ENCODE measurements at places on chromosomes 5 and 9. TPM values are rescaled to one million over a fixed set of nuclear protein-coding genes. Genes with fewer than 3 reads are reported as not detected.

Gene FOXD4L5
- 0.24 TPM for total RNA-seq

Gene PPP3R2
- total RNA-seq, result 3.6 TPM

Gene COL5A1
- total RNA-seq, result 1,367 TPM

- DNase-seq, result peak; percentile 24
Measured at GRCh38 chr9:125763394-125763801, 16.2 kb downstream of the PBX3 start.

GRCh38 chr5:95605786-95606185 lies 14.1 kb upstream of the GPR150 start:
- DNase-seq, result peak; percentile 17

GRCh38 chr5:175472378-175472777 lies 6.0 kb upstream of the SFXN1 start:
- no peak for DNase-seq

GRCh38 chr9:21060919-21061561 lies 16.7 kb downstream of the IFNB1 start:
- no peak for DNase-seq

DNA sequence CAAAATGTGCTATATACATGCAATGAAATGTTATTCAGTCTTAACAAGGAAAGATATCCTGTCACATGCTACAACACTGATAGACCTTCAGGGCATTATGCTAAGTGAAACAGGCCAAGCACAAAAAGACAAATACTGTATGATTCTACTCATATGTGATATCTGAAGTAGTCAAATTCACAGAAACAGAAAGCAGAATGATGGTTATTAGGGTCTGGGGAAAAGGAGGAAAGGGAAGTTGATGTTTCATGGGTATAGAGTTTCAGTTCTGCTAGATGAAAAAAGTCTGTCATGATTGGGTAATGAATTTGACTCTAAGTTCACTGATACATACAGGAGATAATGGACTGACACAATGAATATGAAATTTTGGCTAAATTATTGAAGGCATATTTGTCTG lies 11.2 kb upstream of the RIC1 start:
- DNase-seq, result no peak

DNA sequence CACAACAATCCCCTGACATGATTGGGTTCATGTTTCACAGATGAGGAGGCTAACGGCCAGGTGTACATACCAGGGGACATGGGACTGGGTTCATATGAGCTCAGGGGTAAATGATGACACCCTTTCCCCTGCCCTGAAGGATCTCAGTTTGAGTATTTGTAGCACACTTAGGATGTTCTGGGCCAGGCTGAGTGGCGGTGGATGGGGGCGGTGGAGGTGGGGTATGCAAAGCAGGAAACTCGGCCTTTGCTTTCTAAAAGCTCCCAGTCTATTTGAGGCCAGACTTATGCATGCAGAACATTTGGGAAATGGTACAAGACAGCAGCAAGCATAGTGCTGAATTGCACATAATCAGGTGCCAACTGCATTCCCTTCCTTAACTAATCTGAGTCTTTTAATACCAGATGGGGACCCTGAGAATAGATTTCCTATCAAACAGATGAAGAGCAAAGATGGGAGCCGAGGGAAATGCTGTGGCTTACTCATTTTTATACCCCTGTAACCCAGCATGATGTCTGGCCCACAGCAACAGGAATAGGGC lies 4.9 kb upstream of the KCNIP1 start:
- no peak for DNase-seq

DNA sequence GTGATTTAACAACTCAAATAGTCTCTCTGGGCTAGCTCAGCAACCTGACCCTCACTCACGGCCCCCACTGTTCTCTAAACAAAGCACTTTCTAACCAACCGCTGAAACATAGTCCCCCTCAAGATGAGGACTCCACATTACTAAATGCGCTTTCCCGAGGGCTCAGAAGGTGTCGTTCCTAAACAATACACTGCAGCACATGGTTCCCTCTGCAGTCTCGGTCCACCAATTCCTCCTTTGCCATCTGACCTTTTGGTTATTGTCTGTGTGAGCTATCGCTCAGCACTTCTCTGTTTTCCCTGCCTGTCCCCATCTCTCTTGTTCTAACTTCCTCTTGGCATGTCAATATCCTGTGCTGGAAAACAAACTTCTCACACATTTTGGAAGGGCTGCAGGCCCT lies 7.2 kb downstream of the EPB41L4A start:
- no peak for DNase-seq

DNA sequence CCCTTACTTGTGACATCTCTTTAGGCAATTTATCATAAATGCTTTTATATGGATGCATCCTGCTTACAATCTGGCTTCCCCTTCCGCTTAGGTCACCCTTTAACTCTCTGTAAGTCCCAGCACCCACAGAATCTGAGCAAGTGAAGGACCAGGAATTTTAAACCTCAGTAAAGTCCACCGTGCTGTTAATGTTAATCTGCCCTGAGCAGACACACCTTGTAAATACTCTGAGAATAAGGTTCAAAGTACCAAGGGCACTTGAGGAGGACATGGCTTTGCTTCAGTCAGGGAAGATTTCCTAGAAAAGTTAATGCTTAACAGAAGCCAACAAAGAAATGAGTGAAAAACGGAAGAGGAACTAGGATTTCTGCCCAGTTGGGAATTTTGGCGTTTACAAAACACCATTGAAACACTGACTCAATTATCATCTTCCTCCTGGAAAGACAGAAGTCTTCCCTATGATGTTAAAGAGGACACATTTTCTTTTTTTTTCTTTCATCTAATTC lies 26.4 kb upstream of the TTC39B start:
- no peak for DNase-seq

DNA sequence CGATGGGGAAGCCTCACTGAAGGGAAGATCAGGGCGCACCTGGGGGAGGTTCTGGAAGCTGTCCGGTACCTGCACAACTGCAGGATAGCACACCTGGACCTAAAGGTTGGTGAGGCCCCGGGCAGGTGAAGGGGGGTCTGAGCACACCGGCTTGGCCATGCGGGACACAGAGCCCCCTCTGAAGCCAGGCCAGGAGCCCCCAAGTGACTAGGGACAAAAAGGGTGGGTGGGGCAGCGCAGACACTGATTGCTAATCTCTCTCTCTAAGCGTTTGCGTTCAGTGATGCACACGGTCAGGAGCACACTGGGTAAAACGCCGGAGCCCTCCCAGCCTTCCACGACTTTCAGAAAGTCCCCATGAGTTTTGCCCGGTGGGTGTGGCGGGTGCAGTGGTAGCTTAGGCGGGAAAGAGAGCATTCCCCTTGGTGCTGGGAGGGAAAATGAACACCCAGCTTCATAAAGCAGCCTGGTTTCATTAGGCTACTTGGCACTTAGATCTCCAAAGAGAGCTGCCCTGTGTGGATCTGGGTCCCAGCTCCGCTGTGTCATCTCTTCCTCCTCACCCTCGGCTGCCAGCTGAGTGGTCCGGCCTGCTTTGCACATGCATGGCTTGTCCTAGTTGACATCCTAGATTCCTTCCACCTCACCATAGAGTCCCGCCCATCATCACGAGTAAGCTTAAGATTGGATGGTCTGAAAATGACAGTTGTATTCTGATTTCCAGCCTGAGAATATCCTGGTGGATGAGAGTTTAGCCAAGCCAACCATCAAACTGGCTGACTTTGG lies 74.2 kb upstream of the OTULINL start:
- DNase-seq, result no peak

DNA sequence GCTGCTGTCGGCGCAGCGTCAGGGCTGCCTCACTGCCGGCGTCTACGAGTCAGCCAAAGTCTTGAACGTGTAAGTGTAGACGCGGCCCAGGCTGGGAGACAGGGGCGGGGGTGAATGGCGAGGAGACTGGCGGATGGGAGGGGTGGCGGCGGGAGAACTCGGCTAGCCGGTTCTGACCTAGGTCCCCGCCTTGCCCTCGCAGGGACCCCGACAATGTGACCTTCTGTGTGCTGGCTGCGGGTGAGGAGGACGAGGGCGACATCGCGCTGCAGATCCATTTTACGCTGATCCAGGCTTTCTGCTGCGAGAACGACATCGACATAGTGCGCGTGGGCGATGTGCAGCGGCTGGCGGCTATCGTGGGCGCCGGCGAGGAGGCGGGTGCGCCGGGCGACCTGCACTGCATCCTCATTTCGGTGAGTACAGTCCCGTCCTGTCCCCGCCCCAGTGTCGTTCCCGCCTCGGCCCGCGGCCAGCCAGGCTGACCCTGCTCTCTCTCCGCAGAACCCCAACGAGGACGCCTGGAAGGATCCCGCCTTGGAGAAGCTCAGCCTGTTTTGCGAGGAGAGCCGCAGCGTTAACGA lies 745 bp downstream of the GADD45G start:
- DNase-seq, result peak; percentile 67

DNA sequence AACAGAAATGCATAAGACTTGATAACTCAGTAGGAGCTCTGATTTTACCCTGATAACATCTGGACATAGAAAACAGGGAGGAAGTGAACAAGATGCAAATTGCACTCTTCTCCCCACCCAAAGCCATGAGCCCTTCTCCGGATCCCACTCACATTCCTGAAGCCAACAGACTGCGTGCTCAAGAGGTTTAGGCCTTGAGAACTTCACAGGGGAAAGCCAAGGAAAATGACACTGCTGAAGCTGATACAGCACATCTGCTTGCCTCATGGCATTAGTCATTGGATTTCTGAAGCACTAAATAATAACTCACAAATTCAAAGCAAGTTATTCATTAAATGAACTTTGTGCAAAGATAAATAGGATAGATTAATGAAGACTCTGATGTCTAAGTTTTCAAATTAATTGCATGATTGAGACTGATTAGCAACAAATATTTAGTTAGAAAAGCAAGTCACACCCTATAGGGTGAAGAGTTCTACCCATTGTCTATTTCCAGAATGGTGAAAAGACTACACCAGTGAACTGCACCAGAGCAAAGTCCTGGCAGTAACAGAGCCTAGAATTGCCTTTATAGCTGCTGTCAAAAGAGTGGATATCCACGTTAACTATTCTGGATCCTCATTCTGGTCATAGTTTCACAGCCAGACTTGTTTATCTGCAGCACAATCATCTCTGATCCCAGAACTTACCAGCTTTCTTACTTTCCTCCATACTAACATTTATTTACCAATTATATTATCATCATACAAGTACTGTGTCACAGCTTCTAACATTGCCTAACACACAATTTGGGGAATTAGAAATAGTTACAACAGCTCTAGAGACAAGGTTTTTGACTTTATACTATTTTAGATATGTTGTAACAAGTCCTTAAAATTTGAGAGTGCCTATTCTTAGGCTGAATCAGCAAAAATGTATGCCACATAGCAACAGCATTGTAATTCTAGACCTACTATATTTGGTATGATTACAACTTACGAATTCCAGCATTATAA lies 432.1 kb upstream of the RGMB start:
- no peak for DNase-seq

DNA sequence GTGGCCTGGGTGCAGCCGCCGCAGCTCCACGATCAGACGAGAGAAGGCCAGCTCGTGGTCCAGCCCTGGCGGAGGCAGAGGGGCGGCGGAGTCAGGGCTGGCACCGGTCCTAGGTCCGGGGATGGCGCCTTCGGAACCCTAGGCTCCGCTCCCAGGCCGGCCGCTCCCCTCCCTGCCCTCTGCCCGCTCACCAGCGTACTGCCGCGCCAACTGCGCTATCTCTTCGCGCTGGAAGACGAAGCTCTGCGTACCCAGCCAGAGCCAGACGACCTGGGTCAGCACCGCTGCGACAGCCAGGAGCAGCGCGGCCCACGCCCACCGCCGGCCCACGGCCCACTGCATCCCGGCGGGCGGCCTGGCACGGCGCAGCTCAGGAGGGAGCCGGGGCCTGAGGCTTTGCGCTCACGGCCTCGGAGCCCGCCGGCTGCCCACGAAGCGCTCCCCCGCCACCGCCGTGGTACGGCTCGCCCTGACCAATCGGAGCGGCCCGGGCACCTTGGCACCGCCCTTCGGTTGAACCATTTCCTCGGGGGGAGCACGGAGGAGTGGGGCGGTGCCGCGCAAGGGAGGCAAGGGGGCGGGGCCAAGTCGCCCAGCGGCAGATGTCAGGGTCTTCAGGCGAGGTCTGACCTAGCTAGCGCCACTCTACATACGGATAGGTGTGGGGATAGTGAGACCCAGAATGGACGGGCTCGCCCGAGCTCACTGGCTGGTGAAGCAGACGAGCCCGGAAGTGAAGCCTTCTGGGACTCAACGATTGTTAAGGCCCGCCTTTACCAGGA lies at the start of gene SIGMAR1:
SIGMAR1 (minus strand) TSS at position 432 of the 782 bp plus-strand sequence; CDS start at position 342, 90 bp downstream.
- DNase-seq, result peak; percentile 96

DNA sequence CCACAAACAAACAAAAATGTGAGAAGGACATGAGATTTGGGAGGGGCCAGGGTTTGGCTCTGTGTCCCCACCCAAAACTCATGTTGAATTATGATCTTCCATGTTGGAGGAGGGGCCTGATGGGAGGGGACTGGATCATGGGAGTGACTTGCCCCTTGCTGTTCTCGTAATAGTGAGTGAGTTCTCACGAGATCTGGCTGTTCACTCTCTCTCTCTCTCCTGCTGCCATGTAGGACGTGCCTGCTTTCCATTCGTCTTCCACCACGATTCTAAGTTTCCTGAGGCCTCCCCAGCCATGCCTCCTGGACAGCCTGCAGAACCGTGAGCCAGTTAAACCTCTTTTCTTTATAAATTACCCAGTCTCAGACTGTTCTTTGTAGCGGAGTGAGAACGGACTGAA lies 118.7 kb downstream of the RXRA start:
- no peak for DNase-seq

Data from umbilical cord (tissue), 2 donors.